ENCODE measurements at places on chromosomes 12 and 14. TPM values are rescaled to one million over a fixed set of nuclear protein-coding genes. Genes with fewer than 3 reads are reported as not detected.

GRCh38 chr12:107515446-107515958 is 170.1 kb upstream of the PWP1 start:
- DNase-seq, result no peak

GRCh38 chr12:100229876-100230275 is 29.3 kb downstream of the ACTR6 start:
- DNase-seq, result no peak

GRCh38 chr12:24709216-24709615 is 239.7 kb downstream of the BCAT1 start:
- DNase-seq, result no peak

GRCh38 chr12:20883288-20883687 is 72.8 kb downstream of the SLCO1B3 start:
- DNase-seq, result peak; percentile 74

GRCh38 chr12:100359248-100359647 is 2.4 kb downstream of the SLC17A8 start:
- no peak for DNase-seq

DNA sequence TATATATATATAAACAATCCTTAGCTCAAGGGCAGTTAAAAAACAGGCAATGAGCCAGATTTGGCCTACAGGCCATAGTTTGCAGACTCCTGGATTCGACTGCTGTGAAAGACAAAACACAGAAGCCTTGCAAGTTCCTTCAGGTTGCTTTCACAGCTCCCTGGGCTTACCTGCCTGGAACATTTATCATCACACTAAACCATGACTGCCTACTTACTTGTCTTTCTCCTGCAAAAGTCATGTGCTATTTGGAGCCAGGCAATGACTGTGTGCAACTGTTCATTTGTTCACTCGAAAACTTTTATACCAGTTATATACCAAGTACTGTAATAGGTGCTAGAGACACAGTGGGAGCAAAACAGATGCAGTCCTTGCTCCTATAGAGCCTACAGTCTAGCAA is 2.2 kb upstream of the RPS6KA5 start:
- DNase-seq, result no peak

DNA sequence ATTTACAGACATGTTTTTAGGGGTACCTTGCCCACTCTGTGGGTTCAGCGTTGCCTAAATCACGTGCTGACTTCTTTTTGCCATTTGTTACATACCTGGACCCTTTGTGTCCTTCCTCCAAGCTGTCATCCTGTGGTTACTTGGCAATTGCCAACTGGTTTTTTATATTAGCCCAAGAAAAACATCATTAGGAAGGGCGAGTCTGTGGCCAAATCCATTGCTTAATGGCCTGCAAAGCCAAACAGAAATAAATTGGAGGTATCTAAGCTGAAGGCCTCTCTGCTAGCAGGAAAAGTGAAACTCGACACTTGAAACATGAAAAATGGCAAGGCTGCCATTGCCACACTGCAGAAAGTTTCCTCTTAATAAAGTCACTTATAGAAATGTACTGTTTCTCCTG is 190.4 kb downstream of the NUAK1 start:
- no peak for DNase-seq

GRCh38 chr14:102320033-102320660 is 601 bp downstream of the ZNF839 start:
- DNase-seq, result peak; percentile 69

DNA sequence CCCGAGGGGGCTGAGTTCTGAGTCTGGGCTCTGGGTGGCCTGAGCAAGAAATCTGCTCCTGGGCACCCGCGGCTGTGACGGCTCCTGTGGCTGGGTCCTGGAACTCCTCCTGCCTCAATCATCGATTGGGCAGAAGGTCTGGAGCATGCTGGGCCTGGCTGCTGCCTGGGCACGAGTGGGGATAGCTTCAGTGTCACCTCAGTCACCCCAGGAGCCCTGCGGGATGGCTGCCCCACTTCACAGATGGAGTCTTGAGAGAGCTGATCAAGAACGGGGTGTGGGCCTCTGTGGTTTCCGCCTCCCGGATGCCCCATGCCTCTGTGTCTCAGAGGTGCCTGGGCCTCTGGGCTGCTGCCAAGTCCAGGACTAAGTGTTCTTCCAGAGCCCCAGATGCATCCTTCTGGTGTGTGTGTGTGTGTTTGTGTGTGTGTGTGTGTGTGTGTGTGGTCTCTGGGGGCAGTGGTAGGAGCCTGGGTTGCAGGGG is 185.6 kb upstream of the C14orf180 start:
- DNase-seq, result peak; percentile 56

- DNase-seq, result no peak
Observed at GRCh38 chr12:75155962-75156361, 53.7 kb downstream of the KCNC2 start.

DNA sequence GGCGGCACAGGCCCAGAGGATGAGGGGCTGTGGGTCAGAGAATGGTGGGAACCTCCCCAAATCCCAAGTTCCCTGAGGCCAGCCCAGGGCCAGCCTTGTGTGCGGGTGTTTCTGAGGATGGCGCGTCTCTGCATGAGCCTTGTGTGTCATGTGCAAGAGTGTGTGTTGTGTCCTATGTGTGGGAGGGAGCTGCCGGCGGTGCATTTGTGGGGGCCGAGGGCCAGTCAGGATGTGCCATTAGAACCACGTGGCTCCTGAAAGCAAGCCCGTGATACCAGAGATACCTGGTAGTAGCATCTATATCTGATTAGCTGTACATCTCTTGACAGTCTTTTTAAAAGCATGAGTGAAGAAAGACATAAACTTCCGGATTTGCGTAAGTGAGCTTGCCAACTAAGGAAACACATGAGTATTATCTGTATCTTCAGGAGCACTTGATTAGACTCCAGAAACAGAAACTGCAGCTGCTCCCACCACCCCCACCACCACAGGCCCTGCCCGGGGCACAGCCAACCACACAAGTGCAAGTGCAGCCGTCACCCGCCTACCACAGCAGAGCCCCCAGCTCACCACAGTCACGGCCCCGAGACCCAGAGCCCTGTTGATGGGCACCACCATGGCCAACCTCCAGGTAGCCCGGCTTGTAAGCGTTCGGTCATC is 19.2 kb downstream of the DDX51 start:
- no peak for DNase-seq

DNA sequence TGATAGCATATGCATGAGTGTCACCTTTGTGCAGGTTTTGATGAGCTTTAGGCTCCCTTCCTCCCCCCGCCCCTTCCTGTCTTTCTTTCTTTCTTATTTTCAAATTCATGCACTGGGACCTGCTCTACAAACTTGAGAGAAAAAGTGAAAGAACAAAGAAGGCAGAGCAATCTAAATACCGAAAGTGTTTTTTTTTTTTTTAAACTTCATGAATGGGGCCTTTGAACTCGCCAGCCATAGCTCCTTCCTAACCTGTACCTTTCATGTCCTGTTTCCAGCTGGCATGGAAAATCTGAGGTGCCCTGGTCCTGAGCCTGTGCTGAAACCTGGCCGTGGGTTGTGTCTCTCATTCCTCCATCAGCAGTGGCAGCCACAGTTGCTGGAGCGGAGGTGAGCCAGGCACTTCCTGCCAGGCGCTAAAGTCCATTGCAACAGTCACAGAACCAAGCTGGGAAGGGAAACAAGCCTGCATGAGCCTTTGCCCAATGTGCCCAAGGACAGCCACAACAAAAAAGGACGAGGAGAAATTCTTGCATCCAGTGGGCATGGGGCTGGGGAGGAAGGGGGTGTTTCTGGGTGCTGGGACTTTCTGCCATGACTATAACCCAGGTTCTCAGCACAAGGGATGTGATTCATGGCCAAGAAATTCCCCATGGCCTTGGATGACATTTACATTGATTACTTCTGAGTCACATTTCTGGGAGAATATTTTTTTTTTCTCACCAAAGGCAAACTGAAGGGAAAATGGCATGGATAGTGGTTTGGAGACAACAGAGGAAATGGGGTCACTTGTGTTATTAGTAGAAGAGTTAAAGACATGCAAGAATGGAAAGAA is 102.7 kb downstream of the TMEM30B start:
- peak; percentile 78 for DNase-seq

GRCh38 chr14:70935135-70935534 is 27.9 kb downstream of the PCNX1 start:
- DNase-seq, result no peak

- peak; percentile 58 for DNase-seq
Observed at GRCh38 chr12:54173066-54173726, 15.6 kb downstream of the SMUG1 start.

GRCh38 chr12:51620448-51620847 is 29.4 kb downstream of the SCN8A start:
- DNase-seq, result no peak

- DNase-seq, result no peak
Observed at GRCh38 chr12:1073652-1074051, 82.6 kb downstream of the ERC1 start.

DNA sequence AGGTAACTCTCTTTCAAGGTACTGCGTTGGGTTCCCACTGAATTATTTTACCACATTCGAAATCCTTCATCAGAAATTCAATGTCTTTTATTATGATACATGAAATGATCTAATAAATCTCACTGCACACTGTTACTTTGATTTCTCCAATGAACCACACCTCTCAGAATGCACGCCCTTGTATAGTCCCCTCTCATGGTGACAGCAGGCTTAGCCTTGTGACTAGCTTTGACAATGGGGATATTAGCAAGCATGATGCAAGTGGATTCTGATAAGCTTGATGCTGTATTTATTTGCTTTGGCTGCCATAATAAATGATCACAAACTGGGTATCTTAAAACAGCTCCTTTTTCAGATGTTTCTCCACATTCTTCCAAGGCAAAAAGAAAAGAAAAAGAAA is 100.4 kb upstream of the ETV6 start:
- no peak for DNase-seq

Gene STAC3
- 10.5 TPM for polyA plus RNA-seq

Gene CD163L1
- 6.2 TPM for polyA plus RNA-seq

Gene CMAS
- polyA plus RNA-seq, result 162 TPM

Gene IL23A
- 0.64 TPM for polyA plus RNA-seq

Gene ALDH2
- polyA plus RNA-seq, result 138 TPM

Gene GLT8D2
- polyA plus RNA-seq, result 15.8 TPM

Gene ANG
- polyA plus RNA-seq, result 1.8 TPM

Gene HVCN1
- polyA plus RNA-seq, result 5.7 TPM

Gene PLEK2
- 77.8 TPM for polyA plus RNA-seq
